ENCODE measurements at places on chromosomes 2 and 18.

- no peak for DNase-seq
Measured at GRCh38 chr2:45567974-45568789, 42.9 kb downstream of the SRBD1 start.

- DNase-seq, result no peak
Measured at GRCh38 chr2:108403494-108403893, 25.7 kb downstream of the SULT1C4 start.

GRCh38 chr2:177797808-177798207, 274.8 kb downstream of the PDE11A start:
- DNase-seq, result no peak

DNA sequence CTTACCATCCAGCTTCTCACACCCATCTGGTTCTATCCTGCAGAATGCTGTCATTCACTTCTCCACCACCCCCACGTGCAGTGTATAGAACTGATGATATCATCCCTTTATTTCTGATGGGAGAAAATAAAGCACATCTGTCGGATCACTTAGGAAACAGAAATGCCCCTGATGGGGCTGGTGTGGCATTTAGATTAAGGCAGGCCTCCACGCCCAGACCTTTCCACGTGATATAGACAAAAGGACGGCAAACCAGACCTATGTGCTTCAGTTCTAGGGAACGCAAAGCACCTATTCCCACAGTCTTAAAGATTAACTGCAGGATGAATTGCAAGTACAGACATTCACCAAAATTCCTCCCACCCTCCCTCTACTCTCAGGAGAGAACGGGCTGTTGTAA, 27.6 kb upstream of the CABLES1 start:
- no peak for DNase-seq

DNA sequence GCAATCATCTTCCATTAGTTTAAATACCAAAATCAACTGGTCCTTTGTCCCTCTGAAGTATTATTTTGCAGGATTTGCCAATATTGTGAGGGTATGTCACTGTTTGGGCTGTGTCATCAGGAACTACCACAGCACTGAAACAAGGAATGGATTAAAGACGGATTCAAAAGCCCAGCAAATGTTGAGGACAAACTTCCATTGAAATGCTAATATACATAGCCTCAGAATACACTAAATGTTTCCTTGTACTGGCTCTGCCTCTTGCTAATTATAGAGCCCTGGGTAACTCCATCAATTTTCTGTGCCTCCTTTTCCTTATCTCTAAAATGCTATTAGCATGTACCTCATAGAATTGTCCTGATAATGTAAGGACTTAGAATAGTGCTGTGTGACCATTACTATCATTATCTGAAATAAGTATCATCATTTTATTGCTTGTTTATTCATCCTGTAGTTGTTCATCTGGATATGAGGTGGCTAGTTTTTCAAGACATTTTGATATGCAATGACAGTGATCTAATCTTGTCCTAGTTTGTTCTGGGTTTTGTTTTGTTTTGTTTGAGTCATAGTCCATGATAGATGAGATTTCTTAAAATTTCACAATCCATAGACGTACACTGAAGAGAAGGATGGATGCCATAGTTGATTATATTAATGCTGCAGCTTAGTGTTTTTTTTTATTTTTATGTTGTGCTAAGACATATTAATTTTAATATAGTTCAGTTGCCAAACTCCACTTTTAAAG, 333.4 kb upstream of the KCNH7 start:
- DNase-seq, result no peak

- DNase-seq, result no peak
Measured at GRCh38 chr2:209638346-209638745, 133.3 kb upstream of the UNC80 start.

DNA sequence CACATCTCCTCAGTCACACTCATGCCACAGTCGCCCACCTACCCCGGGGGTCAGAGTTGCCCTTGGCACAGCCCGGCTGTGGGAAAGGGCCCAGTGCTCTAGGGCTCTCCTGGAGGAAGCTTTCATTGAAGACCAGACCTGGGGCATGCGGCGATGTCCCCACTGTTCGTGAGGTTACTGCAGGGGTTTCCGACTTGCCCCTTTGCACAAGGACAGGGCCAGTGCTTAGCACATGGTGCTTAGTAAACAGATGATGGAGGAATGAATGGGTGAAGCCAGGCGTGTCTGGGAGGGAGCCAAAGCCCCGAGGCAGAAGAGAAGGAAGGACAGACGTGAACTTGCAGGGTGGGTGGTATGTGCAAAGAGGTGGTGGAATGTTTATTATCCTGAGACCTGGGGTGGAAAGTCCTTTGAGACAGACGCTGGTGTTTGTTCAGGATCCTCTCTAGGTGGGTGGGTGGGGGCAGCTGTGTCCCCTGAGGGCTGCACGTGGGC, 205.9 kb upstream of the ARL4C start:
- DNase-seq, result no peak

- DNase-seq, result no peak
Measured at GRCh38 chr2:9693196-9693491, 62.3 kb upstream of the YWHAQ start.

DNA sequence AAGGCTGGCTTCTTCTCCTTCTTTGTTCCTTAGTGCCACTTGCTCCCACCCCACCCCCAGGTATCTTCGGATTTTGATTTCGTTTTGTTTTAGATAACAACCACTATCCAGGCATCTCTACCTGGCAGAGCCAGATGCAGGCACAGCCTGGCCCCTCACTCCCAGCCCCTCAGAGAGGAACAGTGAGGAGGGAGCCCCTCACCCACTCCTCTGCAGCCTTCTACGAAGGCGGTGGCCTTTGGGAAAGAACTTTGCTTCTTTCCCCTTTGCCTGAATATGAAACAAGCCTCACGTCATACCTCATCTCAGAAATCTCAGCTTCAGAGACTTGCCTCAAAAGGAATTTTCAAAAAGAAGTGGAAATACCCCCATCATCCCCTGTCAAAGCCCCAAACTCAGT, 6.3 kb upstream of the CYP26B1 start:
- DNase-seq, result no peak

DNA sequence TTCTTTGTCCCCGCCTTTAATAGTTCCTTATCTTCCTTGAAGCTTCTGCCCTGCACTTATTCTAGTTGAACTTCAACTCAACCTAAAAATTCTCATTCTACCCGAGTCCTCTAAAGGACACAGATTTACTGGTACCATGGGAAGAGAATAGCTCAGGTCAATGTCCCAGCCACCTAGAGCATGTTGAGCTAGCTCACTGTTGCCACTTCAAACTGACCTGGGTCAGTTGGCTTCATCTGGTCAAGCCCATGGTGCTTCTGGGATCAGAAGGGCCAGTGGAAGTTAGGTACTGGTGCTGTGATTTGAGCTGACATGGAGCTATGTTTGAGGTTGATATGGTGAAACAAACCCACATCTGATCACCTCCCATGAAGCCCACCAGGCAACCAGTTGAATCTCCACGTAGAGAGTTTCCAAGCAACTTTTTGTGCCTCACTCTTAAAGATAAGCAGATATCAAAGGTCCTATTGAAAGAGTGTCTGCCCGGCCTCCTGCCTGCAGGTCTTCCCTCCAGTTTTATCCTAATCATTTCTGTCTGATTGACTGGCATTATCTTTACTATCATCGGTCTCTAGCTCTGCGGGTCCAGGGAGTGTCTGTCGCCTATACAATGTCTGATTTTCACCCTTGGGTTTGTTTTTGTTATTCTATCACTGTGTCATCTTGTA, 17.2 kb downstream of the GREB1 start:
- DNase-seq, result no peak

GRCh38 chr18:75208836-75209128, 157 bp downstream of the PTGR3 start:
- no peak for DNase-seq

GRCh38 chr2:240198226-240198625, 57.8 kb upstream of the OTOS start:
- no peak for DNase-seq

DNA sequence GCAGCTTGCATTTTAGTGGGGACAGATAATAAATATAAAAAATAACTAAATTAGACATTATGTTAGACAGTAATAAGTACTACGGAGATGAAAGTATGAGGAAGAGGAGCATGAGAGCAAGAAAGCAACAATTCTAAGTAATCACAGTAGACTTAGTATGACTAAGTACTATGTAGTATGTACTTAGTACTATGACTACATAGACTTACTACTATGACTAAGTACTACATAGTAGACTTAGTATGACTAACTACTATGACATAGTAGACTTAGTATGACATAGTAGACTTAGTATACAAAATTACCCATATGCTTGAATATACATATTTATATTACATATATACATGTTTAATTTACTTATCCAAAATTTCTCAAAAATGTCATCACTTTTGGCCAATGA, 29.3 kb downstream of the CDH20 start:
- DNase-seq, result no peak

DNA sequence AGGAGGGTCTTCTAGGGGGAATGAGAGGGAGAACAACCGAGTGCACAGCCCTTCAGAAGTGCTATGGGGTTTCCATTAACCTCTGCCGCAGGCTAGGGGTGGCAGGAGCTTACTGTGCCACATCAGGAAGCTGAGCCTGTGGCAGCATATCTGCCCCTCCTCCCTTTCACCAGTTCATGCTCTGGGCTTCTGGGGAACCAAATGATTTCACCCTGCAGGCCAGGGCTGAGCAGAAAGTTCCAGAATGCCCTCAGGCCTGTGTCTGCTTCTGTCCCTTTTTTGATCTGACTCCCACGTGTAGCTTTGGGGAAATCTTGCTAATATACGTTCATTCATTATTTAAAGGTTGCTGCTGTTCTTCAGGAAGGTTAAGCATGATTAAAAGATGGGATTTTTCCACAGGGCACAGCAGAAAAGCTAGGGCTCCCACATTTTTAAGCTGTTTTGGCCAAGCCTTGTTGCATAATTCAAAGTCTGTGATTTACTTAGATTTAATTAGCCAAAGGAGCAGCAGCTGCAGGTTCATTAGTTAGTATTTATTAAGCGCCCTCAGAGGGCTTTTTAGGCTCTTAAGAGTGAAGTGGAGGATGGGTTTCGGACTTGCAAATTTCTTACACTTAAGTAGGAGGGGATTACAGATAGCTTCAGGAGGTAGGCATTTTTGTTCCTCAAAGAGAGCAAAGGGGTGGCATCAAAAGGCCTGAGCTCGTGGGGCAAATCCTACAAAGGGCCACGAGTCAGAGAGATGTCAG, 10.2 kb downstream of the TMEM247 start:
- DNase-seq, result no peak

DNA sequence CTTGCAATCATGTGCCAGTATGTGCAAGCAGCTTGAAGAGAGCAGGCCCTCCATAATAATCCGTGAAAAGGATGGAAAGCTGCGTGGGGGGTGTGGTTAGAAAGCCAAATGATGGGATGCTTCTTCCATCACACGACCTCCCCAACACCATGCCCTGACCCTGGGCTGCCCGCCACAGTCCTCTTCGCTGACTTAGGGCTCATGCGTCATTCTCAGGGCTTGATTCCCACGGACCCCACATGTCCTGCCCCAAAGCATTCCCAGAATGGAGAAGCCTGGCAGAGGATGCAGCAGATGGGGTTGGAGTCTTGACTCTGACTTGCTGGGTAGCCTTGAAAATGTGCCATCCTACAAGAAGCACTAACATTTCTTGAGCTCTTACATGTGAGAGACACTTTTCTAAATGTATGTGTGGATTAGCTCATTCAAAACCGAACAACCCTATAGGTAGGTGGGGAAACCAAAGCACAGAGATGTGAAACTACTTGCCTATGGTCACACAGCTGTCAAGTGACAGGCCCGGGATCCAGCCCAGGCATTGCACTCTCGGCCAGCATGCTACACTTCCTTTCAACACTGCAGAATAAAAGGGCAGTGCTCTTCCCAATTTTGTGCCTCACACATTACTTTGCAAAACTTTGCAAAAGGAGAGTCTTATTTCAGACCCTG, 3.7 kb downstream of the TNS1 start:
- DNase-seq, result no peak

DNA sequence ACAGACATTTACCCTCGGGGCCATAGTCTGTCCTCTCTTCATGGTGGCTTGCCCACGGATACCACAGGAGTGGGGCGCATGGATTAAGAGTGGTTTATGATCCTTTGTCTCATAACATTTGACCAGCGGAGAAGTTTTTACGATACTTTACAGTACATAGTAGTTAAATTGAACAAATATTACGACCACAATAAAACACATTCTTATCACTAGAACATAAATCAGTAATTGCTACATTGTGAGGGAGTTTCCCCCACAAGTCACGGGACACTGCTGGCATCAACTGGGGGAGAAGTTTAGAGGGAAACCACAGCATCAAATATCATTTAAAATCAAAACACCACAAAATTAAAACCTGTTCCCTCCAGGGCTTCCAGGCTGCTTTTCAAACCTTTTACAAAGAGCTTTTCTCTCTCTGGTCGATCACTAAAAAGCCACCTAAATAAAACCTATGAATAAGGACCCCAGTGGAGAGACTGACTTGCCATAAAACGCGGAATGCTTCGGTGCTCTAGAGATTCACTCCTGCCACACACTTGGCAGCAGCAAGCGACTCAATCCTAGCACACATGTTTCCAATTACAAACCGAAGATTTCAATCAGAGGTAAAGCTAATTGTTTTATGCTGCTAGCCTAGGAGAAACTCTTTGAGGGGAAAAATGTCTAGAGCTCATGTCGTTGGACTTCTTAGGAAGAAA, 173.7 kb upstream of the HNRNPA3 start:
- no peak for DNase-seq

DNA sequence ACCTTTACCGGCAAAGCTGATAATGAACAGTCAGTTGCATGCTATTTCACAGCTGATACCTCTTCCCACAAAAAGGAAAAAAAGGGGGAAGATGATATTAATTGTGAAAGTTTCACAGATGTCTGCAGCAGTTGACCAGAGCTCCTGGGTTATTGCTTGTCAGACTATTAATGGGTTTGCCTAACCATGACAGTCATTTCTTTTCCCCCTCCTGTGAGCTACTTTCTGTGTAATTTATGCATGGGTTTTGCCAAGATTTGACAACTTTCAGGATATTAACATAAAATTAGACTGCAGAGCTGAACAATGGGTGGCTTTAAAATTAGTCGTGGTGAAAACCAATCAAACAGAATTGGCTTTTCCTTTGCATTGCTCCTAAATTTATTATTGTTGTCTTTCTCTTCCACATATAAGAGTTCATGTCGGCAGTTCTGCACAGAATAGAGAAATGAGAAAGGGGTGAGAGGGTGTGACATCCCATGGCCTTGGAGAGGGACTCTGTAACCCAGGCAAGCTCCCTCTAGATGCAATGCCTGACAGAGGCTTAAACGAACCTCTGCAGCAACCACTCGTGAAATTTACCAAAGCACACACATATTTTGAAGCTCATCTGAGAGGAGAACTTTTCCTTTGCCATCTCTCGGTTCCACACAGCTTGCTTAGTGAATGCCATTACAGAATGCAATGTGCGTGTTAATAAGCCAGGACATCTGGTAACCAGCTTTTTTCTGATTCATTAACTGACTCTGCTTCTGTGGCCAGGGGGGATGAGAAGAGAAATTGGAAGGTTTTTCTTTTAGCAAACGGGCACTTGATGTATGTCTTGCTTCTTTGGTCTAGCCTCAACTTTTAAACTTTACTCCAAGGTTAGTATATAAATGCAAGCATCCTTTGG, 82.2 kb upstream of the ITGA4 start:
- no peak for DNase-seq

- no peak for DNase-seq
Measured at GRCh38 chr2:42725657-42726056, 38.3 kb downstream of the OXER1 start.

GRCh38 chr18:34609986-34610648, 100.0 kb upstream of the DTNA start:
- DNase-seq, result no peak

Data from SHP77 treated with DMSO at 0.1 percent for 48 hours (cell line).